HT1080 (cell line): ENCODE measurements at places on chromosomes 11 and 22.
A peak's percentile ranks its signal among the peaks of the same experiment; 100 is the strongest.

GRCh38 chr11:59680287-59681154 lies 11.7 kb upstream of the PATL1 start:
- peak; percentile 67 for DNase-seq

DNA sequence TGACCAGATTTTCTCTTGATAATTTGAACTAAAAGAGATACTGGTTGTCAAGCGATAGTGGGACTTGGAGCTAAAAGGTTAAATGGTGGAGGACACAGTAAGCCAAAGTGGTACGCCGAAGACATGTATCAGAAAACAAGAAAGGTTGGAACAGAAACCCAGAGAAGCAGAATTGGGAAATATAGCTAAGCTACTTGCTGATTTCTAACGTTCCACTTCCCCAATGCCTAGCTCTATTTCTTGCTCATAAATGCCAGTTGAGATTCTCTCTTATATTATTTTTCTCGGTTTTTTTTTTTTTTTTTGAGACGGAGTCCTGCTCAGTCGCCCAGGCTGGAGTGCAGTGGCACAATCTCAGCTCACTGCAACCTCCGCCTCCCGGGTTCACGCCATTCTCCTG lies 12.7 kb downstream of the TMEM41B start:
- DNase-seq, result no peak

DNA sequence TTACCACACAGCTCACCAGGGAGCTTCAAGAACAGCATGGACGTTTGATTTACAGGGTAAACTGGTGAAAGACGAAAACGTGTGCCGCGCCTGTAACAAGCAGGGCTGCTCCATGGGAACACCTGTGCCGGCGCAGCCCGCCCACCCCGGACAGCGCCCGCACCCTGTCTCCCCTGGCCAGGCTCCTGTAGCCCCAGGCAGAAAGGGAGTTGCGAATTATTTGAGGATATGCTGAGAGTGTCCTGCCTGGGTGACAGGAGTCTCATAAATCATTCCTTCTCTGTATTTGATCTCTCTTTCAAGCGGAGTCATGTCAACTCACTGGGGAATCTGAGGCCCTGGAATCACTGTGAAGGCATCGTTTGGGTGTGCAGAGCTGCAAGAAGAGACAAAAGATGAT lies 804.3 kb downstream of the OPCML start:
- no peak for DNase-seq

- DNase-seq, result no peak
Measured at GRCh38 chr11:65151331-65151899, 17.1 kb upstream of the SYVN1 start.

- DNase-seq, result no peak
Measured at GRCh38 chr11:69293087-69293486, 868 bp upstream of the MYEOV start.

GRCh38 chr11:118048472-118049370 lies 28.2 kb upstream of the TMPRSS4 start:
- no peak for DNase-seq
